CD4-positive, alpha-beta T cell treated with Interleukin-10 for 1 hour (primary cell): ENCODE measurements at places on chromosomes 1 and 21.
A peak's percentile ranks its signal among the peaks of the same experiment; 100 is the strongest.

DNA sequence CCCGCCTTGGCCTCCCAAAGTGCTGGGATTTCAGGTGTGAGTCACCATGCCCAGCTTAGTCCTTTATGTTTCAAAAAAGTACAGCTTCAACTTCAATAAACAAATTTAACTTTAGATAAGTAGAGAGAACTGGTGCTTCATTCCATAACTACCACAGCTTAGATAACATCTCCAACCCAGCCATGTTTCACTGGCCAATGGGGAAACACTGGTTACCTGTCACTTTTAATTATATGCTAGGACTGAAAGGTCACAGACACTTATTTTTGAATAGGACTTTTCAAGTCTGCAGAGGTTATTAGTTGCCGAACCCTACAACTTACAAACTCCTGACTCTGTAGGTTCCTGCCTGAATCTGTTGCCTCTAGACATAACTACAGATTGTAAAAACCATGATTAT, 56.5 kb upstream of the ST6GALNAC3 start:
- DNase-seq: no peak

GRCh38 chr1:155141749-155142148, 1.4 kb upstream of the DPM3 start:
- DNase-seq: no peak

DNA sequence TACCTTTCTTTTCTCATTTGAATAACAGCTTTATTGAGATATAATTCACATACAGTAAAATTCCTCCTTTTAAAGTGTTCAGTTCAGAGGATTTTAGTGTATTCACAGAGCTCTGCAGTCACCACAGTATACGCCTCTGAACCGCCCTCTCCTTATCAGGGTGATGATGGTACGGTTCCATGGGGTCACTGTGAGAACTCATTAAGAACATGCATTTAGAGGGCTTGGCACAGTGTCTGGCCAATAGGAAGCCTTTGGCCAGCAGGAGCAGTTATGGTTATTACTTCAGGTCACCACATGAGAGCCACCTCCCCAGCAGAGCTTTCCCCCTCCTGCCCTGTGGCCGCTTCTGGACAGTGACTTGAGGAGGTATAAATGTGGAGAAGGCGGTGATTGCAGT, 27.3 kb downstream of the KCNQ4 start:
- no peak for DNase-seq

DNA sequence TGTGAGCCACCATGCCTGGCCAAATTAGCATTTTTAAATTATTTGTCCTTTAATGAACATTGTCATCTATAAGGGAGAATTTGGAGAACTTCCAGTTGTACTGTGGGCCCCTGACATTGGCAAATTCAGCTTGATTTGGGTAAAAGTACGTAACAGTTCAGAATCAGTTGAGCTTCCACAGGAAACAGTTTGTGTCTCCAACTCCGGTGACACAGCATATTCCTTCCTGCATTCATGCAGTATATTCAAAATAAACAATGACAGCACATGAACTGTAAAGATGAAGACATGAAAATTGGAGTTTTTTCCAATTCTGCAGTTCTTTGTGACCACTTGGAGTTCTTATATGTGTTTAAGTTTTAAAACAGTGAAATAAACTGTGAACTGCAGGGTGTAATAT, 28.2 kb downstream of the RNF220 start:
- no peak for DNase-seq

DNA sequence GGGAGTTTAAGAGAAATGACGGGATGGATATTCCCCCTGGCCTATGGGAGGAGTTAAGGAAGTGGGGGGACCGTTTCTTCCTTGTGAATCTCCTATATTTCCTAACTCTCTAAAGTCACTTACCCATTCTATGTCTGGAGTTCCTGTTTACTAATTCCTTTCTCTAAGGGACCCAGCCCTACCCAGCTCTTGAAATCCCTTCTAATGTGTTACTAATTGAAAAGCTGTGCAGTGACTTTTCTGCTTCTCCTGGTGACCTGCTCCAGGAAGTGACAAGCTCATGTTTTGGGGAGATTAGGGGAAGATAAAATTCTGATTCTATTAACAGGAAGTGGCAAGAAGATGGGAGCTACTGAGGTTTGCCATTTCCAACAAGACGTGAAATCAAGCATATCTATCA, 4.0 kb upstream of the SAMSN1 start:
- peak; percentile 54 for DNase-seq

GRCh38 chr1:19888112-19888511, 5.9 kb downstream of the OTUD3 start:
- DNase-seq: no peak

DNA sequence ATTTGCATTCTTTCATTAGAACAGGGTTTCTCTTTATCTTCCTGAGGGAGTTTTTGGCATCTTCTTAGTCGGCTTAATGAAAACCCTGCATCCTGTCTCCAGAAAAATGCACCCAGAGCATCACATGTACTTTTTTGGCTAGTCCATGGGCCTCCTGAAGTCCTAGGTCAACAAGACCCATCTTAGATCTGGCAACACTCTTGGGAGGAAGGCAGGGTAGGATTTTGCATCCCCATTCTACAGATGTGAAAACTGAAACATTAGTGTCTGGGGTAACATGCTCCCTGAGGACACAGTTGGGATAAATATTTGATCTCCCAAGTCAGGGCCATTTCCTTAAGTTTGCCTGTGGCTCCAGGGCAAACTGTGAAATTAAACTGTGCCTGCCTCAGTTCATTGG, 40.0 kb upstream of the HMGB4 start:
- no peak for DNase-seq

- DNase-seq: no peak
Observed at GRCh38 chr1:207910591-207911354, at the start of gene CD34. TSS of gene CD34 (minus strand) at chr1:207911125. CDS start at chr1:207911080, 45 bp downstream.

- DNase-seq: no peak
Observed at GRCh38 chr1:107972391-107973180, 7.6 kb upstream of the VAV3 start.

DNA sequence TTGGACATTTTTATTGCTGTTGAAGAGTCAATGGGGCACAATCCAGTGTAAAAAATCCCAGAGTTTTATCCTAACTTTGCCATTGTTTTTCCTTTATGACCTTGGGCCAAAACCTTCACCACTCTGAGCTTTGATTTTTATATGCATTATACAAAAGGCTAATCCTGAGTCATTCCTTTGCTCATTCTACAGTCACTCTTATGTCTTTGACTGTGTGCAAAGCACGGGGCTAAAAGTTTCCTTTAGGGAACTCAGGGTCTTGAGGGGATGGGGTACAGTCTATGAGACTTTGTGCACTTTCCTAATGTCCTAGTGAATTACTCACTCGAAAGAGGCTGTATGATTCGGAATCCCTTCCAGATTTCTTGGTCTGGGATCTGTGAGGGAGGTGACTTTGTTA, 543.2 kb upstream of the CAMK1G start:
- no peak for DNase-seq

DNA sequence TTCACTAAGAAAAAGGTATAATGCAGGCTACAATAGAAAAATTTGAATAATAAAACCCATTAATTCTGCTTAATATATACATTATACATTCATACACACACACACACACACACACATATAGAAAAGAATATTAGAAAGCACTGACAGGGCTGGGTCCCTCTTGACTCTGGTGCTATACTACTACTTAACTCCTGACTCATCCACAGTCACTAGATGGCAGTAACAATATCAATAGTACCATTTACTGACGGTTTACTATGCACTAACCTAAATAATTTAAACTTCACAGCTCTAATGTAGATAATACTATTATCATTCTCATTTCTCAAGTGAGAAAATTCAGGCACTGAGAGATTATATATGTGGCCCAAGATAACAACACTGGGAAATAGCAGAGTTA, 87.5 kb downstream of the COP1 start:
- peak; percentile 9 for DNase-seq

DNA sequence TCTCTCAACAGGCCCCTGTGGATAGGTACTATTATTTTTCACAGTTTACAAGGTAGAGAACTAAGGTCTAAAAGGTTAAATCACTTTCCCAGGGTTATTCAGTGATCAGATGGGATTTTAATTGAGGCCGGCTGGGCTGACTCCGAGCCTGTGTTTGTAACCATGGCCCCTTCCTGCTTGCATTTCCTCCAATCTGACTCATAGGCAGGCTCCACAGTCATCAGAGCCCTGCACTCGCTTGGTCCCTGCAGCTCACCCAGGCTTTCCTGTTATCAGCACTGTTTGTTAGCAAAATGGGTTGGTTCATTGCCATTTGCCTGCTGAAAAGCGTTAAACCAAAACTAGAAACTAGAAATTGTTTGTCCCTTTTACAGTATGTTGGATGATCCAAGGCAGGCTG, 41.4 kb upstream of the LMX1A start:
- no peak for DNase-seq

DNA sequence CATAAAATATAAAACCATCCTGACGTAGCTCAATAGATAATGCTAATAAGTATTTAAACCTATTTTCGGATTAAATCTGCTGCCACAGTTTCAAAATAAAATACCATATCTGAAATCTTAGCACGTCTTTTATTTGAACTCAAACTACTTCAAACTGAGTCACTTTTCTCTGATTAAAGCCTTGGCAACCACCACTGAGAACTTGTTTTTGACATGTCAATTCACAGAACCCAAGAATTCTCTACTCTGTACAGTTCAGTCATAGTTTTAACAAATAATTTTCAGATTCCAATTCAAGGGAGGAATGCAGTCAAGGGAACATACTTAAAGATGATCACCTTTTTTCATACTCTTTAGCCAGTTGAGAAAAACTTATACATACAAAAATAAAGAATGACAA, 643.2 kb downstream of the KCNT2 start:
- no peak for DNase-seq

DNA sequence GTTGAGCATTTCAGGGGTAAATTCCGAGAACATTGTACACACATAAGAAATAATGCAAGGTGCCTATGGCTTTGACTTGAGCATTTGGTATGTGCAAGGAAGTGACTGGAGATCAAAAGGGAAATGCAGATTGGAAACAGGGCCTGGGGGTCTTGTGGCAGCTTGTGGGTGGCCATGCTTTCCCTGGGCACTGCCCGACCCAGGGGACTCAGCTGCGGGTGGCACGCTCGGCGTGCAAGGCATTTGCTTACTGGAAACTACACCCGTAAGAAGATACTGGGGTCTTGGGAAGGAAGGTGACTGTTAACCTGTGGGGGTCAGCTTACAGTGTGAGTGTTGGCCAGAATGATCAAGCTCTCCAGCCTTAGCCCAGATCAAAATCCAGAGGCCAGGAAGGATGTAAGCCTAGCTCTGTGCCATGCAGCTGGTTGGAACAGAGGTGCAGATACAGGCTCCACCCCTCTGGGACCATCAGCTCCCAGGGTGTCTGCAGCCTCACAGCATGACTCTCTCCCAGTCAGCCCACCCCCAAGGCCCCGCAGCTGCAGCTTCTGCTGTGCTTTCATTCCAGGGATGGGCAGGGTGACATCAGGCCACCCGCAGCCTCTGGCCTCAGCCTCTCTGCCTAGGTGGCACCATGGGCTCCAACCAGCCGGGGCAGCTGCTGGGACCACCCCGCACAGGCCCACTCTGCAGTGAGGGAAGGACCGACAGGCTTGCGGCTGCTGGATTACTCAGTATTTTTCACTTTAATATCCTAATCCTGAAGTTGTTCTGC, 55.1 kb downstream of the KIF26B start:
- no peak for DNase-seq

GRCh38 chr1:231625975-231626534, 535 bp upstream of the DISC1 start:
- no peak for DNase-seq

- DNase-seq: no peak
Observed at GRCh38 chr21:39852021-39852721, 15.1 kb upstream of the PCP4 start.

- DNase-seq: no peak
Observed at GRCh38 chr1:154178013-154178412, 13.9 kb downstream of the TPM3 start.
